ENCODE measurements at places on chromosomes 7 and 10. TPM values are rescaled to one million over a fixed set of nuclear protein-coding genes. Genes with fewer than 3 reads are reported as not detected.

DNA sequence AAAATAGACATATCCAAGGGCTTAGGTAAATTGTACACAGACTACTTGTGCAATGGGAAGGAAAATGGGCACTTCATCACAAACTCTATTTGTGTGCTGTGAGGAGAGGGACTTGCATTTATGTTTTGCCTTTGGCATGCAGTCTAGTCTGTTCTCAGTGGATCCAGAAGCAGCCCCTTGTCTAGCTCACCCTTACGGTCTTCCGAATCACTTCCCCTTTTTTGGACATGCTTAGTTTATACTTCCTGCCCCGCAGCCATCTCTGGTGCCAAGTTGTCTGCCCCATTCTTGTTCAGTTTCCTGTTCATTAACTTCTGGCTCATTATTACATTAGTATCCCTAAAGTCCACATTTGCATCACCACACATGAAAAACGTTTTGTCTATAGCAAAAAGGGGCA is 161.6 kb downstream of the NRCAM start:
- no peak for DNase-seq

The ARHGAP19 gene
- 23.4 TPM for total RNA-seq

DNA sequence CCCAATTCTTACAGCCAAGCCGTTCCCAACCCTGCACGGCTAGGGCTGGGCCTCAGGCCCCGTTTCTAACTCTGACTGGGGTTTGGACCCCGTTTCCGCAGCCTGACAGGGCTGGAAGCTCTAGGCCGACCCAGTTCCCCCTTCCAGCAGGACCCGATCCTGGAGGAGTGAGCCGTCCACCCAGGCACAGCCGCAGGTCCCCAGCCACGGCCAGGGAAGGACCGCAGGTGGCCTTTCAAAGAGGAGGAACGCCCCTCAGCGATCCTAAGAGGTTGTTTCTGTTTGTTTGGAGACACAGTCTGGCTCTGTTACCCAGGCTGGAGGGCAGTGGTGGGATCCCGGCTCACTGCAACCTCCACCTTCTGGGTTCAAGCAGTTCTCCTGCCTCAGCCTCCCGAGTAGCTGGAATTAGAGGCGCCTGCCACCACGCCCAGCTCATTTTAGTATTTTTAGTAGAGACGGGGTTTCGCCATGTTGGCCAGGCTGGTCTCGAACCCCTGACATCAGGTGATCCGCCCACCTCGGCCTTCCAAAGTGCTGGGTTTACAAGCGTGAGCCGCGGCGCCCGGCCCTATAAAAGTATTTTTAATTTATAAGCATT is 778 bp upstream of the GET4 start:
- no peak for DNase-seq

DNA sequence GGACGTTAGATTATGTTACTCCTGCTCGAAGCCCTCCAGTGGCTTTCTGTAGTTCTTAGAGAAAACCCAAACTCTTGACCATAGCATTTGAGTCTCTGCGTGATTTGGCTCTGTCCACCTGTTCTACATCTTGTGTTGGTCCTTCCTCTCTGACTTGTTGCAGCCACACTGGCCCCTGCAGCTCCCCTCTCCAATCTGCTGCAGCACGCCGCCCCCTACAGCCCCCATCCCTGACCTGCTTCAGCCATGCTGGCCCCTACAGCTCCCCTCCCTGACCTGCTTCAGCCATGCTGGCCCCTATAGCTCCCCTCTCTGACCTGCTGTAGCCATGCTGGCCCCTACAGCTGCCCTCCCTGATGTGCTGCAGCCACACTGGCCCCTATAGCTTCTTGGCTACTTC is 29.2 kb downstream of the TRRAP start:
- DNase-seq, result no peak

DNA sequence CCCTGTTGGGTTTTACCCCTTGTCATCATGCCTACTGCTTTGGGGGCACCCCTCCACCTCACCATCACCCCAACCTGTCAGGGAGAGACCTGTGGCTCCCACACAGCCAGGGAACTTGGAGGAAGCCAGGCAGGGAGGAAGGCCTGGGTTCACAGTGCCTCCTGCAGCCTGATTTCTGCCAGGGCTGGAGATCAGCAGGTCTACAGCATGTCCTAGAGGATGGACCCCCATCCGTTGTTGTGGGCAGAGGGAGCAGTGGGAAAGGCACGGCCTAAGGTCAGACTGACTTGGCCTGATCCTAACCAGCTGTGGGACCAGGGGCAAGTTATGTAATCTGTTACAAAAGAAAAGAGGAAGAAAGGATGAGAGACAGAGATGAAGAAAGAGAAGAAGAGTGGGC is 28.2 kb downstream of the ZCCHC24 start:
- no peak for DNase-seq

Data from liver (tissue), 10 donors.